RPMI7951 (cell line): ENCODE measurements at places on chromosomes 7 and 10. TPM values are rescaled to one million over a fixed set of nuclear protein-coding genes. Genes with fewer than 3 reads are reported as not detected.

COBL gene
- not detected in 2 replicates for total RNA-seq

CISD1 gene
- 52.0 and 54.5 TPM in 2 replicates for total RNA-seq

NEUROG3 gene
- not detected in 2 replicates for total RNA-seq

UCN3 gene
- not detected in 2 replicates for total RNA-seq

ITPRID1 gene
- total RNA-seq, result not detected in 2 replicates

ABI1 gene
- 69.0 and 70.9 TPM in 2 replicates for total RNA-seq

CRTAC1 gene
- total RNA-seq, result not detected in 2 replicates

HMX2 gene
- total RNA-seq, result 0.10 TPM in 1 of 2 replicates, not detected in the other

SYT15 gene
- under 0.01 TPM in 1 of 2 replicates, not detected in the other for total RNA-seq

CXCL12 gene
- total RNA-seq, result 29.0 and 30.3 TPM in 2 replicates

CTNNA3 gene
- total RNA-seq, result not detected in 2 replicates

TYW1B gene
- 3.1 and 4.7 TPM in 2 replicates for total RNA-seq

RAMP3 gene
- total RNA-seq, result 0.78 and 0.84 TPM in 2 replicates

CLDN3 gene
- total RNA-seq, result not detected in 2 replicates

FAM25A gene
- total RNA-seq, result not detected in 2 replicates

GPR15LG gene
- not detected in 2 replicates for total RNA-seq

ERVW-1 gene
- not detected in 2 replicates for total RNA-seq

RELN gene
- not detected in 2 replicates for total RNA-seq

PLPP4 gene
- 15.4 and 16.4 TPM in 2 replicates for total RNA-seq

ARHGEF35 gene
- 1.3 and 1.4 TPM in 2 replicates for total RNA-seq

TAS2R41 gene
- not detected in 2 replicates for total RNA-seq

EIF5AL1 gene
- 0.12 and 0.29 TPM in 2 replicates for total RNA-seq

MRPS24 gene
- 190 and 247 TPM in 2 replicates for total RNA-seq

ITGB8 gene
- total RNA-seq, result 18.9 and 19.7 TPM in 2 replicates

CHRM2 gene
- 0.84 and 0.88 TPM in 2 replicates for total RNA-seq

GIMAP8 gene
- 0.12 TPM in 1 of 2 replicates, not detected in the other for total RNA-seq

FANK1 gene
- total RNA-seq, result 0.68 and 1.3 TPM in 2 replicates

CFAP70 gene
- total RNA-seq, result 0.12 TPM in 1 of 2 replicates, not detected in the other

GSTO2 gene
- total RNA-seq, result 2.3 and 2.6 TPM in 2 replicates
